NCI-H460 (cell line): ENCODE measurements at places on chromosomes 16 and 17. TPM values are rescaled to one million over a fixed set of nuclear protein-coding genes. Genes with fewer than 3 reads are reported as not detected.

- DNase-seq, result no peak
These were observed 379.0 kb upstream of the SOX9 start for GRCh38 chr17:71741836-71742235.

GRCh38 chr16:25063102-25063501 is 47.9 kb upstream of the ARHGAP17 start:
- no peak for DNase-seq

DNA sequence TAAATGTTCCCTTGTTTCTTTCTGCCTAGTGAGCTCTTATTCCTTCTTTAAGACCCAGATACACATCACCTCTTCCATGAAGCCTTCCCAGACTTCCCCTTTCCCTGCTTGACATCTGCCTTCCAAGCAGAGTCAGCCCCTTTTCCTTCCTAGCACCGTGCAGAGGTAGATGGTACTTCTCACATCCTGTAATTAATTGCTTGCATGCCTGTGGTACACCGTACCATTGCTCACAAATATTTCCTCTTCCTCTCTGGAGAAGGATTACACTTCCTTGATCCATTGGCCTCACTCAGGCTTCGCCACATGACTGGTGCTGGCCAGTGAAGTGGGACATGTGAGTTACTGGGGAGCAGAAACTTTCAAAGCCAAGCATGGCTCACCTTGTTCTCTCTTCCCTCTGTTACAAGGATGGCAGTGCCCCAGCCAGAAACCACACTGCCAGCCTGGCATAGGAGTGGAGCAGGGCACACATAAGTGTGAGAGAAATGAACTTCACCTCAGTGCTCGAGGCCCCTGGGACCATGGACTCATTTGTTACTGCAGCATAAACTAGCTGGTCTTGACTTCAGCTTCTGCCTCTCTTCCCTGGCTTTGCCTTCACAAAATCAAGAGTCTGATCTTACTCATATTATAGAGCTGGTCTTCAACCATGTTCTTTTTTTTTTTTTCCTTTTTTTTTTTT is 44.0 kb downstream of the SOST start:
- no peak for DNase-seq

- DNase-seq, result peak; percentile 36
These were observed 112.0 kb downstream of the CLEC16A start for GRCh38 chr16:11056090-11056992.

- no peak for DNase-seq
These were observed 6.2 kb downstream of the BECN1 start for GRCh38 chr17:42817866-42818265.

GRCh38 chr17:18045691-18046350 is 6.6 kb downstream of the GID4 start:
- no peak for DNase-seq

Gene CHST4
- not detected in 2 replicates for total RNA-seq

Gene ABCC3
- 74.8 and 93.3 TPM in 2 replicates for total RNA-seq

Gene PRKCA
- total RNA-seq, result 12.5 and 13.6 TPM in 2 replicates

Gene SPATA22
- not detected in 2 replicates for total RNA-seq

Gene EMC8
- total RNA-seq, result 35.1 and 45.2 TPM in 2 replicates
